Activated CD4-positive, alpha-beta T cell treated with anti-CD3 and anti-CD28 coated beads, Interleukin-2, amount 10 ng/mL, durations not matched to agents 24 days and 14 days (primary cell): ENCODE measurements at places on chromosomes 5 and 9. TPM values are rescaled to one million over a fixed set of nuclear protein-coding genes. Genes with fewer than 3 reads are reported as not detected.

DNA sequence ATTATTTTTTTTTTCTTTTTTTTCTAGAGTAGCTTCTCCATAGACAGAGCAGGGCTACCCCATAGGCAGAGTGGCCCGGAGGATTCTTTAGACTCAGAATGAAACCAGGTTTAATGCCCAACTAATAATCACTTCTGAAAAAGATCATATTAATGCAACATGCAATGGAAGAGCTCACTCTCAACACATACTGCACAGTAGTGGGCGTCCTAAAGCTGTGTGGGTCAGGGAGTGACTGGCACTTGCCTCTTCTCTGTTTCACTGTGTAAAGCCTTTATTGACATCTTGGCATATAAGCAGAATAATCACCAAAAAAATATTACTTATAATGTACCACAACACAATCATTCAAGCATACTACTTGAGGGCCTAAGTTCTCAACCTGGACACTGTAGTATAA, 11.1 kb downstream of the PWWP2A start:
- H3K4me1 ChIP-seq: peaks cover 8% of the 10 kb centered on the region
- DNase-seq: no peak
- H3K4me3 ChIP-seq: no peak overlapping the region
- H3K27me3 ChIP-seq: no peaks in the 10 kb centered on the region

SLC36A3 gene
- not detected in 2 replicates for total RNA-seq

- no peak for DNase-seq
- H3K4me3 ChIP-seq: no peak overlapping the region
Measured at GRCh38 chr9:22508790-22509189, 62.2 kb downstream of the DMRTA1 start.

DNA sequence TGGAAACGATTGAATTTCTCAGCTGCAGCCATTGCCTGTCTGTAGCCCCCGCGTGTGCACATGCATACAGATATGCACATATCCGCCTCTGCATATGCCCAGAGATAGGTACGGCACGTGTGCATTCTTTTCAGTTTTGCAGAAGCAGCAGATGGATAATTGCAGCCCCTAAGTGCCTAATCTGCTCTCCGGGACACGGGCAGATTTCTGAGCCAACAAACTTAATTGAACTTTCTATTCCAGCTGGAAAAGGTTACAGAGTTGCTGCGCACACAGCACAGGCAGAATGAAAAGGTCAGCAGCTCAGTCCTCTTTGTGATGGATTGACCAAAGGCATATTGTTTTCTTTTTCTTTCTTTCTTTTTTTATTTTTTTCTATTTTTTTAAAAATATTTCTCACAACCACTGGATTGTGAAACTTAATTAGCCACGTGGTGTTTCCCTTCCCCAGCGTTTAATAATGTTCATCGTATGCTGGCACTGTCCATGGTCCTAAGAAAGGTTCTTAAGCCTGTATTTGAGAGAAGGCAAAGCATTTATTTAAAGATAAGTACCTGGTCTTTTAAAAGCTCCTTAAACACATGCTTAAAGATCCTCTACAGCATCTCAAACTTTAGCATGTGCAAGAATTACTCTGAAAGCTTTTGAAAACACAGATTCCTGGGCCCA, 270.2 kb upstream of the BRINP1 start:
- H3K27ac ChIP-seq: no peak overlapping the region
- H3K4me1 ChIP-seq: no peaks in the 10 kb centered on the region
- no peaks in the 10 kb centered on the region for H3K27me3 ChIP-seq
- no peak for DNase-seq
- H3K4me3 ChIP-seq: no peak overlapping the region
- H3K36me3 ChIP-seq: no peaks in the 10 kb centered on the region

DNA sequence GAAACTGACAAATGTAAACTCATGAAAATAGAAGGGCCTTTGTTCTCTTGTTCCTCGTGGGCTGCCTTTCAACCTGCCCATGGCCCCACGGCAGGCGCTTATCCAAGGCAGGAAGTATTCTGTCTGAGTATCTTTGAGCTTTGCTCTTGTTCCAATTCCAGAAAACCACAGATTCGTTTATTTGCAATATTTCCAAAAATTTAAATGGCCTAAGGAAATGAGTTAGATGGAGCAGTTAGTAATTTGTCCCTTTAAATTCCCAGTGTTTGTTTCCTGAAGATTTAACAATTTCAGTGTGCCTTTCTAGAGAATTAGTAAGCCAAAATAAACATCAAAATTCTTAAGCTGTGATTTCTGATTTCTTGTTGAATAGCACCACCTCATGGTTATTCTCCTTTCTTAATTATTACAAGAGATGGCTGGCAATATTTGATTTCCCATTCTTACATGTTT, 299.4 kb upstream of the RASA1 start:
- no peak for DNase-seq
- no peaks in the 10 kb centered on the region for H3K36me3 ChIP-seq
- H3K4me1 ChIP-seq: peaks cover 4% of the 10 kb centered on the region
- H3K4me3 ChIP-seq: no peak overlapping the region
- H3K27ac ChIP-seq: no peak overlapping the region

SPATA31D4 gene
- not detected in 2 replicates for total RNA-seq

BAAT gene
- total RNA-seq: 0.07 TPM in 1 of 2 replicates, not detected in the other

NEUROG1 gene
- total RNA-seq: not detected in 2 replicates

DNA sequence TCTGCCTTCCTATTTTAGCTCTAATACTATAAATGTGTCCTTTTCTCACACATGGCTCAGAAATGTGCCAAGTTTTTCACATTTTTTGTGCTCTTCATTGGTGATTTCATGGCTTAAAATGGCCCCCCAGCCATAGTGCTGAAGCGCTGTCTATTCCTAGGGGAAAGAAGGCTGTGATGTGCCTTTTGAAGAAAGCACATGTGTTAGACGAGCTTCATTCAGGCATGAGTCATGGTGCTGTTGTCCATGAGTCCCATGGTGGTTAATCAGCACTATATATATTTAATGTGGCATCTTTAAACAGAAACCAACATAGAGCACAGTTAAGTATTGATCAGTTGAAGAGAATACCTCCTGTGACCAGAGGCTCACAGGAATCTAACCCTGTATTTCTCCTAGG, 55.8 kb downstream of the PDE8B start:
- no peak overlapping the region for H3K27ac ChIP-seq
- no peaks in the 10 kb centered on the region for H3K36me3 ChIP-seq
- H3K27me3 ChIP-seq: no peaks in the 10 kb centered on the region
- DNase-seq: no peak
- no peak overlapping the region for H3K4me3 ChIP-seq

GRCh38 chr5:108797986-108798385, 50.3 kb downstream of the FER start:
- no peak for DNase-seq
- peaks cover 2% of the 10 kb centered on the region for H3K4me1 ChIP-seq

RMI1 gene
- 28.9 and 29.3 TPM in 2 replicates for total RNA-seq

CATSPER3 gene
- total RNA-seq: 0.54 and 0.64 TPM in 2 replicates

- H3K27me3 ChIP-seq: no peaks in the 10 kb centered on the region
- peak overlapping the region; percentile 9 for H3K27ac ChIP-seq
- no peak for DNase-seq
- H3K4me3 ChIP-seq: no peak overlapping the region
- peaks cover 28% of the 10 kb centered on the region for H3K4me1 ChIP-seq
- peaks cover 46% of the 10 kb centered on the region for H3K36me3 ChIP-seq
Measured at GRCh38 chr9:122822056-122822455, 6.3 kb downstream of the PDCL start.
